ENCODE measurements at places on chromosomes 7 and 10. TPM values are rescaled to one million over a fixed set of nuclear protein-coding genes. Genes with fewer than 3 reads are reported as not detected.

Gene OPALIN
- total RNA-seq, result not detected

DNA sequence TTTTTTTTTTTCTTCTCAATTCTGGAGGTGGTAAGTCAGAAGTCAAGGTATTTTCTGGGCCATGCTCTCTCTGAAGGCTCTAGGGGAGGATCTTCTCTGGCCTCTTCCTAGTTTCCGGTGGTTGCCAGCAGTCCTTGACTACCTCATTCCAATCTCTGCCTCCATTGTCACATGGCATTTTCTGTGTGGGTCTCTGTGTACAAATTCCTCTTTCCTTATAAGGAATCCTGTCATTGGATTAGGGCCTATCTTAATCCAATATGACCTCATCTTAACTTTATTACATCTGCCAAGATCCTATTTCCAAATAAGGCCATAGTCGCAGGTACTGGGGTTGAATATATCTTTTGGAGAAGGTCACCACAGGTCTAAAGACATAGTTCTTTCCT lies 129.3 kb upstream of the PRR15 start:
- DNase-seq, result no peak

GRCh38 chr10:77197544-77197943 lies 440.1 kb downstream of the KCNMA1 start:
- DNase-seq, result no peak

GRCh38 chr7:46814516-46815250 lies 767.2 kb downstream of the TNS3 start:
- DNase-seq, result no peak

DNA sequence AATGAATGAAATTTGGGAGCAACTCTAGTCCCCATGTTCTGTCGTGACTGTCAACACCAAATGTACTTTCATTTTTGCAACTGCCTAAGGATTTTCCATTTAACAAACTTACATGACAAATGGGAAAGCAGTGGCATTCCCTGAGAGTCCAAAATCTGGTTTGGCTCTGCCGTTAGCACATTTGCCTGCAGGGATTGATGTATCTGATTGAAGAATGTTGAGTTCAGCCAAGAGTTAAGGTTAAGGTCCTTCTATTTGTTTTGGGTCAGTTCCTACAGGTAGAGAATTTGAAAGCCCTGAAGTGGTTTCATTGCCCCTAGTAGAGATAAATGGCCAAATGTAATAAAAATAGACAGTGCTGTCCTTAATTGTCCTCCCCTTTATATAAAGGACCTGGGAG lies 406.5 kb upstream of the GALNT17 start:
- no peak for DNase-seq

DNA sequence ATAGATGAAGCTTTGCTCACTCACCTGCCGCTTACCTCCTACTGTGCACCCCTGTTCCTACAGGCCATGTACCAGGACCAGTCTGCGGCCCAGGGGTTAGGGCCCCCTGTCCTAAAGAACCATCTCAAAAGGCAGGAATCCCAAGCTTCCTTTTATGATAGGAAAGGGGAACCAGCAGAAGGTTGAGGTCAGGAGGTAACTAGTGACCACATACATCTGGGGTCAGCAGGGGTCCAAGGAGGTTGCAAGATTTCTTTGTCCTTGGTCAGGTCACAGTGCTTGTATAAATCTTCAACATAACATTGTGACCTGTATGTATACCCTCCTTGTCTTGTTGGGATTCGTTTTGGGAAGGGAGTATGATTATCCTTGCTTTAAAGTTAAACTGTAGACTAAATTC lies 73.8 kb downstream of the OAT start:
- no peak for DNase-seq

Gene OR13A1
- not detected for total RNA-seq

Measured in activated CD4-positive, alpha-beta T cell treated with anti-CD3 and anti-CD28 coated beads for 36 hours (primary cell).